ENCODE measurements at places on chromosomes 5 and 9. TPM values are rescaled to one million over a fixed set of nuclear protein-coding genes. Genes with fewer than 3 reads are reported as not detected.

Gene KIF20A
- total RNA-seq: 39.4 TPM

Gene SLC46A2
- total RNA-seq: not detected

Gene C1QTNF2
- total RNA-seq: 0.10 TPM

Gene ACSL6
- total RNA-seq: 0.22 TPM

Gene TRIM36
- 1.8 TPM for total RNA-seq

Gene NMUR2
- 0.10 TPM for total RNA-seq

Gene SLC6A19
- 0.38 TPM for total RNA-seq

Gene DEPDC1B
- total RNA-seq: 17.6 TPM

Gene SPATA31A1
- not detected for total RNA-seq

Gene ACTBL2
- 0.07 TPM for total RNA-seq

Gene FOXD4L6
- not detected for total RNA-seq

Gene DRD1
- 0.13 TPM for total RNA-seq

Gene PCDHGA2
- total RNA-seq: 0.62 TPM
